Stimulated activated CD4-positive, alpha-beta T cell treated with anti-CD3 and anti-CD28 coated beads, Interleukin-12 subunit alpha, Interleukin-12 subunit beta, amount 100 ng/mL, for 4 hours (primary cell): ENCODE measurements at places on chromosomes 2 and 18.
A peak's percentile ranks its signal among the peaks of the same experiment; 100 is the strongest.

- DNase-seq: no peak
These were observed 153.5 kb downstream of the ICOS start for GRCh38 chr2:204090021-204090420.

- DNase-seq: no peak
These were observed 36.3 kb downstream of the TGOLN2 start for GRCh38 chr2:85291425-85292023.

GRCh38 chr18:70047931-70048603 lies 100.4 kb upstream of the CD226 start:
- DNase-seq: no peak

GRCh38 chr2:10215393-10215935 lies 87.2 kb upstream of the HPCAL1 start:
- no peak for DNase-seq

- DNase-seq: no peak
These were observed 15.4 kb upstream of the STAT4 start for GRCh38 chr2:191166111-191166755.

- no peak for DNase-seq
These were observed 18.7 kb upstream of the ACKR3 start for GRCh38 chr2:236550701-236551465.

- DNase-seq: no peak
These were observed 122.1 kb downstream of the MGAT5 start for GRCh38 chr2:134375935-134376334.

- no peak for DNase-seq
These were observed 10.4 kb downstream of the STK17B start for GRCh38 chr2:196160946-196161345.

DNA sequence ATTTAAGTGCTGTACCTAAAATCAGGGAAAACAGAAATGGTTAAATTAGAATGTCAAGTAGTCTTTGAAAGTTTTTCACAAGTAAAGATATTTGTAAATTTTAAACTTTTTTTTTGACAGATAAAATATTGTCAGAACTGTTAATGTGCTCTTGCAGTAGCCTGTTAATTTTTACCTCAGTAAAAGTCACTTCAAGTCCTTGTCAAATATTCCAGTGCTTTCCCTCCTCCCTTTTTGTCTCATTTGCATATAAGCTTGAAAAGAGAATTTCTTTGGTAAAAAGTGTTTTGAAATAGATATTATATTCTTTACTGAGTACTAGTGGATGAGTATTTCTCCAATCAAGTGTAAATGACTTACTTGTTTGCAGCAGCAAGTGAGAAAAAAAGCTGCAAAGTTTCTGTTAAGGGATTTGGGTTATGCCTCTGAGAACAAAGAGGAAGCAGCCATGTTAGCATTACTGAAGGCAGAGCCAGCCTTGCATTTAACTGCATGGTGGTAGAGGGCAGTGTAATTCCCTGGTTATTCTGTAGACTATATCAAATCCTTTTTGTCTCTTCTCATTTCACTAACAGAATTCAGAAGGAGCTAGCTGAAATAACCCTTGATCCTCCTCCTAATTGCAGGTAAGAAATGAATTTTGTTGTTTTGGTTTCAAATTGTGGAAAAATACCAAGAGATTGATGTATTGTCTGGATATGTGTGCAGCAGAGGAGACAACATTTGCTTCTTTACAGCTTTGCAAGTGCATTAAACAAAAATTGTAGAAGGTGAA lies 3.2 kb downstream of the UBE2E3 start:
- no peak for DNase-seq

- no peak for DNase-seq
These were observed 5.7 kb downstream of the TEX261 start for GRCh38 chr2:70988726-70989648.

- no peak for DNase-seq
These were observed 172 bp downstream of the PRKD3 start for GRCh38 chr2:37324536-37324785.

GRCh38 chr18:41655074-41655473 lies 300.0 kb upstream of the PIK3C3 start:
- DNase-seq: no peak

- peak; percentile 41 for DNase-seq
These were observed 97.2 kb downstream of the INSIG2 start for GRCh38 chr2:118185210-118186109.

DNA sequence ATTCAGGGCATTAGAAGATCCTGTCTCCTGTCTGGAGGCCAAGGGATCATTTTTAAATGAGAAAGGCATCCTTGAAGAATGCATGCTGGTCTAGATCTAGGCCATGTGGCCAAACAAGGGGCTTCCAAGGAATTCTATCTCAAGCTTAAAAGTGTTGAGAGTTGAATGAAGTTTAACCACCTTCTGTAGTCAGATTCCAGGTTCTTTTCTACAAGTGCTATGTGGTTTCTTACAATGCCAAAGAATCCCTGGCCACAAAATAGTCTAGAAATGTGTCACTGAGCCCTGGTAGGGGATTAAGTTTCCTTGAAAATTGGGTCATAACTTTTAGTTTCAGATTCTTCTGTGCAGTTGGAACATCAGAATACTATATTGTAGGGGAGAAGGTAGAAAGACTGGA lies 640.7 kb upstream of the ACVR2A start:
- DNase-seq: no peak

GRCh38 chr2:179247318-179248023 lies 17.2 kb downstream of the SESTD1 start:
- no peak for DNase-seq

GRCh38 chr18:76557026-76557575 lies 62.1 kb upstream of the ZNF516 start:
- DNase-seq: no peak

DNA sequence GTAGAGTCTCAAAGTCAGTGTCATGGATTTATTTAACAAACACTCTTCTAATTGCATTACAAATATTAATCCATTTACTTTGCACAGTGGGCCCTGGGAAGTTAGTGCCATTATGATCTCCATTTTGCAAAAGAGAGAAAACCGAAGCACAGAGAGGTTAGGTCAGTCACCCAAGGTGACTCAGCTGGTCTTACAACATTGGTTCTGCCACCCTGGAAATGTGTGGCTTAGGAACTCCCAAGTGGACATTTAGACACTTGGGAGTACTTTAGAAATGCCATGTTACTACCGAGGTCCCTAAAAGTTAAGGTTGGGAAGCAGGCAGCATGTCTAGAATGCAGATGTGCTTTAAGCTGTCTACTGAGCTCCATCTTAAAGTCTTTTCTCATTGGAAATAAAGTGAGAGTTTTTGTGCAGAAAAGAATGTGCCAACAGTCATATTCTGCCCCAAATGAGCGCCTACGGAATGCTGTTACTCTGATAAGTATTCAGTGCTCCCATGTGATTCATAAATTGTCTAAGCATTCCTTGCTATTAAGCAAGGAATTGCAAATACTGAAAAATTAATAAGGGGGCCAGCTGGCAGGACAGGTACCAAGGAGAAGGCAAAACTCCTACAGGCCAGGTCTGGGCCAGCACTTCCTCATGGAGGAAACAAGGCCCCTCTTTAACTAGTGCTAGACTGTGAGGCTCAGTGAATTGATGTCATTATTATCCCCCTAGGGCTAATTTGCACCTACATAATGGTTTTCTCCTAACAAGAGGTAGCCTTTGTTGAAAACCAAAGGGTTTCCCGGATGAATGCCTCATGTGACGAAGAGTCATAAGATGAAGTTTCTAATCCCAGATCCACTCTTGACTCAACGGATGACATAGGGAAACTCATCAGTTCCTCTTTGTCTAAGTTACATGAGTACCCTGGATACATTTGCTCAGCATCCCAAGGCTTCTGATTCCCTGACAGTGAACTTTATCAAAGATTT lies 16.3 kb downstream of the NRP2 start:
- DNase-seq: no peak

DNA sequence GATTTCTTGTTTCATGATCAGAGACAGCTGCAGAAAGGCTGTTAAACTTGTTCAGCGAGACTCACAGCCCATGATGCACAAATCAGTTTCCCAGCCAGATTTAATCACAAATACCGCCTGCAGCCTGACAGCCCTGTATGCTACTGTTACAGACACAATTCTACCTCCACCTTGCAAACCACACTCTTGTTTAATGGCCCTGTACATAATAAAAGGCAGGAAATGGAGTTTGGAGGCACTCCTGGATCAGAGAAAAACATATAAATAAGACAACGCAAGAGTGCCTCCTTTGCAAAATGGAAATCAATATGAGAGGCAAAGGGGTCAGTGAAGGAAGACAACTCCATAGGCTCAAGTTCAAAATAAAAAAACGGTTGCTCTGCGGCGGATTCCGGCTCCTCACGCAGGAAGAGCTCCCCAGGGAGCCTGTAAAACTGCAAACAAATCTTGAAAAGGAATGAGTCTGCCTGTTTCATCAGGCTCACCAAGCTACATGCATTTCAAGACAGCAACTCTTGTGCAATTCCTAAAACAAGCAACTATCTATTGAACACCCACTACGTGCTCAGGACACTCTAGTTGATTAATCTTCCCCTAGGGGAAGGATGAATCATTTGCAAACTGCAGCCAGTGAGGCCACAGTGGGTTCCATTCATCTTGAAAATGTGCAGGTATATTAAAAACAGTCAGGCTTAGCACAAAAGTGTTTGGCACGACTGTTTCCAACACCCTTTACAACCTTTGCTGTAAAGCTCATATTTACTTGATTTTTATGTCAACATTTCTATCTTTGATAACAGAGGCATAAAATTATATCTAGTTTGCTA lies 37.5 kb downstream of the TBC1D8 start:
- no peak for DNase-seq

- DNase-seq: no peak
These were observed 8.1 kb downstream of the GMCL1 start for GRCh38 chr2:69837533-69837932.

DNA sequence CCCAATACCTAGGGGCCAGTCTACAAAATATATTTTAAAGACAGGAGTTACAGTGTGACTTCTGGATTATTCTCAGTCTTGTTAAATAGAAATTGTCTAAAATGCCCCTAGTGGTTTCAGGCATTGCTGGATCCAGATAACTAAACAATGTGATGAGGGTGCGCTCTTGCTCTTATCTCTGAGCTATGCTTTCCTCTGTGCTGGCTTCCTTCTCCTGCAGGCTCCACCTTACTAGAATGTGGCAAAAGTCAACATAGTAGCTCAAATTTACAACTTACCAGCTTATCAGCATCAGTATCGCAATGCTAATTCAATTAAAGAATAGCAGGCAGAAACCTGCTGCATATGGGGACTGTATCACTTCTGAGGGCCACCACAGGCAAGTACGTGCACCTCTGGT lies 61.3 kb upstream of the RNU4ATAC start:
- no peak for DNase-seq

- DNase-seq: no peak
These were observed 112.8 kb downstream of the SPTBN1 start for GRCh38 chr2:54568876-54569321.

- no peak for DNase-seq
These were observed 21.8 kb downstream of the RIT2 start for GRCh38 chr18:43093646-43094045.

GRCh38 chr2:206511283-206511682 lies 68.0 kb downstream of the ADAM23 start:
- DNase-seq: no peak

- no peak for DNase-seq
These were observed 755 bp downstream of the SPAST start for GRCh38 chr2:32064021-32064601.

- no peak for DNase-seq
These were observed 137.4 kb downstream of the INHBB start for GRCh38 chr2:120483355-120483754.

DNA sequence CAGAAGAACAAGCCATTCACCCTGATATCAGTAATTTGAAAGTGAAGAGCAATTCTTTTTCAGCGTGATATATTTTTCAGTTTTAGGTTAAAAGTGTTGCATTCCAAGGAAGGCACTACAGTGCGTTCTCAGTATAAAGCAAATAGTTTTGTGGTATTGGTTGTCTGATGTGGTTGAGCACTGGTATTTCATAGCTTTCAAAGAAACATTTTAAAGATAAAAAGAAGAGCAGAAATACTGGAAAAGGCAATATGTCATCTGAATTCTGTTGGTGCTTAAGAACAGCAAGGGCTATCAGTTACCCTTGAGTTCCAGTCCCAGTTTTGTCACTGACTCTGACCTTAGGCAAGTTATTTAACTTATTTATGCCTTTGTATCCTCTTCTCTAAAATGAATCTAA lies 191.6 kb downstream of the BABAM2 start:
- DNase-seq: no peak

DNA sequence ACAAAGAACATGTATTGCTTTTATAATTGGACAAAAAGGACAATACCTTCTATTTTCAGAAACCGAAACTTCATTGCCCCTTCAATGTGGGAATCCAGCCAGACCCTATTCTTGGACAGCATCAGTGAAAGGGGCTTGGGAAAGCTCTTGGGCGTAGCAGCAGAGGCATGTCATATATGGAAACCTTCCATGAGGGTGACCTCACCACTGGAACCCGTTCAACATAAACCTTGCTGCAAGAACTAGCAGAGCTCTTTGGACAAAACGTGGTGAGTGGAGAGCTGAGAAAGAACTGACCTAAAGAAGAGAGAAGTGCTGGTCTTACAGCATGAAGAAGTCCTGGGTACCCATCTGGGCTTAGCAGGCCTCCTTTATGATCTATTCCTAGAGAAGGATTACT lies 22.7 kb upstream of the ACTG2 start:
- no peak for DNase-seq

- no peak for DNase-seq
These were observed 14.7 kb upstream of the PUM2 start for GRCh38 chr2:20365249-20365817.

GRCh38 chr2:20366672-20367116 lies 16.1 kb upstream of the PUM2 start:
- DNase-seq: no peak

DNA sequence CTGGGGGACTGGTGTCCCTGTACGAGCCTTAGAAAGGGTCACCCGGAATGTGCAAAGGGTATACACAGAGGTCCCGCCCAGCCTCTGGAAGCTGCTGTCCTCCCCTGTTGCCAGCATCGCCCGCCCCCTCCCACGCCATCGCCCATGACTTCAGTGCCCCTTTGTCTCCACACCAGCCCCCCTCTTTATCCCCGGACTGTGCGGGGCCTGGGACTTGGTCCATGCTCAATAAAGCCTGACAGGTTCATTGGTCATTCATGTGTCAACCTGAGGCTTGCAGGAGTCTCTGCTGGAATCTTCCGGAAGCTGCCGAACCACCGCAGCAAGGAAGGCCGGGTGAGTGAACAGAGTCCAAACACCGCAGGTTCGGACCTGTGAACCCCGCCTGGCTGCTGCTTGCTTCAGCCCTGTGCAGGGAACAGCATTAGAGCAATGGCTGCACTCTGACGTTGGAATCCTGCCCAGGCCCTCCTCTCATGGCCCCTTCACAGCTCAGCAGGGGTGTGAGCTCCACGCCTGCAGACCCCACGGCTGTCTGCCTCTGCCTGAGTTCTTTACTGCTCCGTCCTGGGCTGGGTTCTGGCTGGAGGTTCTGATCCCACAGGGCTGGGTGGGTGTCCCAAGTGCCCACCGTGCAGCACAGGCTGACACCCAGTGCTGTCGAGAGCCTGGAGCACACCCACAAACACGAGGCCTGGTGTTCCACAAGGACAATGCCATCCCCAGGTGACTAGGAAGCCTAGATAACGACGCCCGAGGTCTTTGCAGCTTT lies 96.5 kb downstream of the SEPTIN10 start:
- no peak for DNase-seq

- no peak for DNase-seq
These were observed 272.5 kb downstream of the DSEL start for GRCh38 chr18:67243799-67244587.

GRCh38 chr2:71926089-71926447 lies 221.6 kb downstream of the CYP26B1 start:
- no peak for DNase-seq

- no peak for DNase-seq
These were observed 113.2 kb upstream of the ZSWIM2 start for GRCh38 chr2:186962085-186962747.

- DNase-seq: no peak
These were observed 269.3 kb upstream of the SETBP1 start for GRCh38 chr18:44411262-44411905.
